ENCODE measurements at places on chromosomes 6 and 20.

GRCh38 chr6:54463354-54464024 is 155.2 kb downstream of the TINAG start:
- DNase-seq = no peak

DNA sequence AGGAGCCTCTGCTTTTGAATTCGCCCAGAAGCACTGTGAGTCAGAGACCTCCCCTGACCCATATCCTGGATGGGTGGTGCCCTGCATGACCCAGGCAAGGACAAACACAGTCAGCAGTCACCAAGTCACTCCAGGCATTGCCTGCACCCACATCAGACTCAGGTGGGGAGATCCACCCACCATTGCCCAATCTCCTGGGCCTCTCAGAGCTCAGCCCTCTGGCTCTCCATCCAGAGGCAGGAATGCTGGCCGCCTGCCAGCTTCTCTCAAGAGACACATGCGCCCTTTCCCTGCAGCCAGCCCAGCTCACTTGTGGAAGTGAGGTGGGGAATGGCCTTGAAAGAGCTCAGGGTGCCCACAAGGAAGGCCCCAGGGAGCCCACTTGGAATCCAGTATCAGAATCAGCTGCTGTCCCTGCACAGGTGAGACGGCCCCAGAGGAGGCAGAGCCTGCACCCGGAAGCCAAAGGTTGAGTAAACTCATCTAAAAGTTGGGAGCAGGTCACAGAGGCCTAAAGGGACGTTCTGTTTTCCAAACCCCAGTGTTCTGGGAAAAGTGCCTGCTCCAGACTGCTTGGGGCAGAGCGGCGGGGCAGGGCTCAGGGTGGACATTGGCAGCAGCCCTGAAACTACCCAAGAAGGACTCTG is 129.8 kb downstream of the PREX1 start:
- no peak for DNase-seq

DNA sequence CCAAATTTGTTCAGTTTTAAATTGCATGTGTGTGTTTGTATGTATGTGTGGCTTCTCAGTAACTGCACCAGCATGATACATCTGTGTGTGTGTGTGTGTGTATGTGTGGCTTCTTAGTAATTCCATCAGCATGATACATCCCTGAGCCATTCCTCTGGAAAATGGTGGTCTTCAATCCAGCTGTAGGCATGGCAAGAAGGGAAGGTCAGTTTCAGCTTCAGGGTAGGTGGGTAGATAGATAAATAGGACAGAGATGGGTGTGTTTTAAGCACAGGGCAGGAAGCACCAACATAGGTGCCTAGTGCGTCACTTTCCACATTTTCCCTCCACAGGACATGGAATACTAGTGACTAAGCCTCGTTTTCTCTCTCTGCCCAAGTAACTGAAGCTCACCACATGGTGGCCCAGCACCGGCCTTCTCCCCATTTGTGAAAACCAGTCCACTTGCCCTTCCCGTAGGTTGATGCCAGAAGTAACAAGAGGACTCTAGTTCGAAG is 82.9 kb downstream of the RPP40 start:
- no peak for DNase-seq

GRCh38 chr6:80676386-80676785 is 569.9 kb downstream of the BCKDHB start:
- no peak for DNase-seq

GRCh38 chr20:389220-389619 is 8.7 kb downstream of the TRIB3 start:
- no peak for DNase-seq

GRCh38 chr6:164105705-164106104 is 691.2 kb downstream of the QKI start:
- no peak for DNase-seq

DNA sequence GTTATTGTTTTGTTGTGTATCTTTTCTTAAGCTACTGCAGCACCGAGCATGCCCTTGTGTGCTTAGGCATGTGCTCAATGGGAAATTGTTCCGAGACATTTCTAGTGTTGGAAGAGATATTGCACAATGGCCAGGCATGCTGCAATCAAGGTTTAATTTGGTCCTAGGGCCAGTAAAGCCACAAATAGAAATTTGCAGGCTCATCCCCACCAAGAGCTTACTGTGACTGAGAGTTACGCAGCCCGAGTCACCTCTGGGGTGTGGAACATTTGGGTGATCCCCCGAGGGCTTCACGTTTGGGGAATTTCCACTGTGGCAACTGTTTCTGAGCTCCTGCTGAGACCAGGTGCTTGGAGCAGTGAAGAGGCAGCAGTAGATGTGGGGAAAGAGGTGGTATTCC is 65.8 kb downstream of the ADTRP start:
- DNase-seq = no peak

DNA sequence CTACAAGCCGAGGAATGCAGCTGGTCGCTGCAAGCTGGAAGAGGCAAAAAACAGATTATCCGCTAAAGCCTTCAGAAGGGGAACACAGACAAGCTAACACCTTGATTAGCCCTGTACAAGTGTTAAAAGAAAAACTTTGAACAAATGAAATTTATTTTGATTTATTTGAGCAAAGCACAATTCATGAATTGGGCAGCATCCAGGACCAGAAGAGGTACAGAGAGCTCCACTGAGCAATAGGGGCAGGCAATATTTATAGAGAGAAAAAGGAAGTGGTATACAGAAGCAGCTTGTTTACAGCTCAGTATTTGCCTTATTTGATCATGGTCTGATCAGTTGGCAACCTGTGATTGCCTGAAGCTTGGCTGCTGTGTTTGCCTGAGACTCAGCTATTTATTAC is 17.6 kb downstream of the HLA-DOB start:
- DNase-seq = no peak

GRCh38 chr6:161342039-161342438 is 68.2 kb upstream of the AGPAT4 start:
- DNase-seq = no peak

DNA sequence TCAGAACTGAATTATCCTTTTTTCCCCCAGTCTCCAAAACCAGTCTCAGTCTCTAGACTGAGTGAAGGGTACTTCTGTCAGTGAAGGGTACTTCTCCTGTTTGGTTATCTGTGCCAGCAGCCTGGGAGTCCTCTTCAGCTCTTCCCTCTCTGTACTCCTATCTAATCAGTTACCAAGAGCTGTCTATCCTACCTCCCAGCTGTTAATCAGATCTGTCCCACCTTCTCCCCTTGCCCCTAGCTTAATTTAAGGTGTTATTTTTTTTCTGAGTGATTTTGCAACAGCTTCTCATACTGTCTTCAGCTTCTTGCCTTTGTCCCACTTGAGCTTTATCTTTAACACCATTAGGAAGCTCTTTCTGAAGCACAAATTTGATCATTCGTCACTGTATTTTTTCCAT is 491.9 kb upstream of the SOX4 start:
- DNase-seq = no peak

GRCh38 chr6:73234733-73235132 is 9.4 kb upstream of the KHDC1L start:
- no peak for DNase-seq

DNA sequence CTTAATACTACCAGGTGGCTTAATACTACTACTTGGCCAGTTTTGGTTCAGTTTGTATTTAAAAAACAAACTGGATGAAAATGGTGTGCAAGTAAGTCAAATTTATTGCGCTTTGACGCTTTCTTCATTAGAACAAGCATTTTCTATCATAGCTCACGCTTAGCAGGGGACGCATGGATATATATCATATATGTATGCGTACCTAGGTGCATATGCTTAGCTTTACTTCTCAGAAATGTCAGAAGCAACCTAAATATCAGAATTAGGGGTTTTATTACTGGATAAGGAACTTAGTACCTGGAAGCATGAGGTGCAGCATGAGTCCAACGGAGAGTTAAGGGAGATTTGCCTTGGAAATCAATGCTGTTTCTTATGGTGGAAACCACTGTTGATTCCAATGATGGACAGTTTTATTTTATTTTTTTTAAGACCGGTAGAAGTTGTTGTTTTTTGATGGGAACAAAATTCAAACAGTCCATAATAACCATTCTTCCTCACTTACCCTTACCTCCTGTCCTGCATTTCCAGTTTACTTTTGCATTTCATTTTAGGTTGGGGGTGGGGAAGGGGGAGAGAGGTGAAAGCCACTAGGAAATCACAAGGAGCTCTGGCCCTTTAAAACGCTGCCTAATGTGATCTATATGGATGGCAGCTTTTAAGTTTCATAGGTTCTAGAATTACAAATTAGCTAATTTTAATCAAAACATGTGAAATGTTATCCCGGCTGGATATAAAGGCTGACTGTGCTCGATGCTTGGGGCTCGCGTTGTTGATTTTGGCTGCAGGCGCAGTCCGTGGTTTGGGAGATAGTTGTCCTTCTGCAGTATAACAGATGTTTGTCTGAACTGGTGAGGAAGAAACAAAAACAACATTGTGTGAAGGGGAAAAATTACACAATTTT is 2.1 kb downstream of the SOBP start:
- DNase-seq = peak; percentile 52

DNA sequence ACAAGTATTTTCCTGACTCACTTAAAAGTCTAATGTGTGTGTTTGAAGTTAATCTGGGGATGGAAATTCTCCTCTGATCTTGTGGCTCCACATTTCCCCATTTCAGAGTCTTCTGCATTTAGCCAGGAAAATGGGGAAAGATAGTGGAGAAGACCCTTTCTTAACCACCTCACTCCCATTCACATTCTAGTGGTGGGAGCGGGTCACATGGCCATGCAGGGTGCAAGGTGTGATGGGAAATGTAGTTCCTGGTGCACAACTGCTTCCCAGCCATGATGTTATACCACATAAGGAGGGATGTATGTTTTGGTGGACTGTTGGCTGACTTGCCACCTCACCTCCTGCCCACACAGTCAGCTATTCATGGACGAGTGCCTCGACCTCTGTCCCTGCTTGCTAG is 61.8 kb downstream of the BANF2 start:
- DNase-seq = no peak

GRCh38 chr6:14107711-14108494 is 9.7 kb upstream of the CD83 start:
- DNase-seq = no peak

DNA sequence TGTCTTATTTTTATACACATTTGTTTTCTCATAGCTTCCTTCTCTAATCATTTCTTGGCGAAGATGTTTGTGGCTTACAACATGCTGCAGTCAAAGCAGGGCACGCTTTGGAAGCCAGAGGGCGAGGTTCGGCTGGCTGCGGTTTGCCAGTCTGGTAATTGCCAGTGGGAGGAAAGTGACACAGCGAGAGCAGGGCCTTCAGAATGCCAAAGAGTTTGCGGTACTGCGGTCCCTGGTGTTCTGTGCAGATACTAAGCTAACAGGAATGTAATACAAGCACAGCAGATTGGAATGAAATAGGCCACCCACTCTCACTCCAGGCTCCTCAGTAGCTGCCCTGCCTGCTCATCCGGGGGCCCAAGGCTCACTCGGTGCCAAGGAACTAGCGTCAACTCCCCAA is 58.7 kb upstream of the TGM3 start:
- DNase-seq = no peak

DNA sequence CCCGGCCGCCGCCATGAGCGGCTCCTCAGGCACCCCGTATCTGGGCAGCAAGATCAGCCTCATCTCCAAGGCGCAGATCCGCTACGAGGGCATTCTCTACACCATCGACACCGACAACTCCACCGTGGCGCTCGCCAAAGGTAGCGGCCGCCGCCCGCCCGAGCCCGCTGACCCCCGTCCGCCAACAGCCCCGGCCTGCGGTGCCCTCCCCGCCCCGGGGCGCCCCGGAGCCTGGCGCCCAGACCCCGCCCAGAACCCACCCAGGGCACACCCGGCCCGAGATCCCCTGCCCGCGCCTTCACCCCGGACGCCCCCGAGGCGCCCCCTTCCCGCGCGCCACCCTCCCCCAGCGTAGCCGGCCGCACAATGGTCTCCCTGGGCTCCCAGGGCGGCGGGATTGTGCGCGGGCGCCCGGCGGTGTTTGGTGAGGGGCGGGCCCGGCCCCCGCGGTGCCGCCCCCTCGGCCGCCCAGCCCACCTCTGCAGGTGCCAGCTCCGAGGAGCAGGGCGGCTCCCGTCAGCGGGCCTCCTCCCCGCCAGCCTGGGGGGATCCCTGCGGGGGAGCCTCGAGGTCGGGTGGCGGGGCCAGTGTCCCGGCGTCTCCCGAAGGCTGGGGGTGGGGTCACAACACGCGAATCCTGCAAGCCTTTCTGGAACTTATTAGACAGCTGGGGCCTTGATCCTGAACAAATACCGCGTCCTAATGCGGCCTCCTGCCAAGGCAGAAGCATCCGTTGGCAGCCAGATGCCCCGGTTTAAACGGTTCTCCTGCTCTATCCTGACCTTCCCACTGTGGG is 577 bp downstream of the LSM14B start:
- DNase-seq = peak; percentile 46

DNA sequence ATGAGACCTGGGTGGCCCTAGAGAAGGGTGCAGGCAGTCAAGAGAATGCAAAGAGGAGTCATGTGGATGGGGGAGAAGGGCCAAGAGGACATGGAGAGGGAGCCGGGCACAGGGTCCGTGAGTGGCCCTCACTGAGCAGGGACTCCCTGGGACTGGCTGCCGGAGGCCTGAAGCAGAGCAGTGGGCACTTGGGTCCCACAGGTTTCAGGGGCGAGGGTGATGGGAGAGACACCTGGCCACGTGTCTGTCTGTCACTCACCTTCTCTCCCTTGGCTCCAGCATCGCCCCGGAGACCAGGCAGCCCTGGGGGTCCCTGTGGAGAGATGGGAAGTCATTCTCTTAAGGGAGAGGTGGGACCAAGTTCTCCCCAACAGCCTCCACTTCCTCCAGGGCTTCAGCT is 25.5 kb downstream of the COL11A2 start:
- DNase-seq = no peak

DNA sequence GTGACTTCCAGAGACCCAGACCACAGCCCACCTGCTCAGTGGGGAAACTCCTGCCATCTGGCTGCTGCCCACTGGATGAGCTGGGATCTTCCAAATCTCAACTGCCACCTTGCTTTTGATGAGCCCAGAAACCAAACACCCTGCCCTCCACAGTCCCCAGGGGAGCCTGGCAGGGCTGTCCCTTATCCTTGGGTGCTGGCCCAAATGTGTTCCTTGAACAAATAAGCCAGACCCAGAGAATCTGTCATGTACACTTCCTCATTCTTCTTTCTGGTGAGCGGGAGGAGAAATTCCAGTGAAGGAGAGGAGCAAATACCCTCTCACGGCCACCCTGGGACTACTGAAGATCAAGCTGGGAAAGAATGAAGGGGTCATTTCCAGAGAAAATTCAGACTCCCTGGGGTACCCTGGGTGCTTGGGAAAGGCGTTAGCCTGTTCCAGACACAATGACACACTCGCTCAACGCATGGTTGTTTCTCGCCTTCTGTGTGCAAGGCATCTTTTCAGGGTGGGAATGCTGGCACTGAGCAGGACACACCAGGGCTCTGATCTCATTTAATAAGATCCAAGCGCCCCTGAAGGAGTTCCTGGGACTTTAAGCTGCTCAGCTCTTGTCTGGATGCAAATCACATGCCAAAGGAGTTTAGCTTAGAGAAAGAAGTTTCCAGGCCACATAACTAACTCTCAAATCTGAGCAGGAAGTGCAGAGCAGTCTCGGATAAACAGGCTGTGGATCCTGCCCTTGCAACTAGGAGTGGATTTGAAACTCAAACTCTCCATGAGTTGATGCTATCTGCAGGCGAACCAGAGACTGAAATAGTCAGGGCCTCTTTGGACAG is 38.5 kb downstream of the PXDC1 start:
- DNase-seq = no peak

Measured in spinal cord (tissue), 10 donors.